ENCODE measurements at places on chromosomes 1 and 21.

DNA sequence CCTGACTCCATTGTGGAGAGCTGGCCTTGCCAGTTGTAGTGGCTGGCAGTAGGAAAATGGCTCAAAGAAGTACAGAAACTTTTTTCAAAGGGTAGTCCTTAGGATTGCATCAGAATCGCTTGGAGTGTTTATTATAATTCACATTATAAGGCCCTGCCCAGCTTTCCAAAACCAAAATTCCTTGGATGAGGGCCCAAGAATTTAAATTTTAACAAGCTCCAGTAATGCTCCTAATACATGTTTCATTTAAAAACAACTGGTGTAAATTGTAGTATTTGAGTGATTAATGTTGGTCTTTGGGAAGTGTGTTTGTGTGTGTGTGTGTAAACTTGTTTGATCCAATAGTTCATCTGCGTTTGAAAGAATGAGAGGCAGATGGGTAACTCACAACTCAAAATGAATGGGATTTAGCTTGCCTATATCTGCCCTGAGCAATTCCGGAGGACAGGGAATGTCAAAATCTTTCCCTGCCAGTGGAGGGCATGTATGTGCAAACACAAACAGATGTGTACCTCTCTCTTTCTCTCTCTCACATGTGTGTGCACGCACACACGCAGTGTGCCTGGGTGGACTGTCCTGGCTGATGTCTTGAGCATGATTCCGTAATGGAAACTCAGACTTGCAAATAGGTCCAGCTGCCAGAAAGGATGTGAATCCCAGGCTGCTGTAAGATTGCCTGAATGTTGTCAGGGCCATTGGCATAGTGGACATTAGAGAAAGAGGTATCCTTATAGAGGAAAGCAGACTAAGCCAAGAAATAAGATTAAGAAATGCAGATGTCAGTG lies 293.1 kb downstream of the LMX1A start:
- no peak for DNase-seq

- no peak for DNase-seq
Observed at GRCh38 chr1:198132060-198132781, 24.6 kb upstream of the NEK7 start.

GRCh38 chr1:218845589-218845988 lies 328.1 kb upstream of the LYPLAL1 start:
- DNase-seq: no peak

DNA sequence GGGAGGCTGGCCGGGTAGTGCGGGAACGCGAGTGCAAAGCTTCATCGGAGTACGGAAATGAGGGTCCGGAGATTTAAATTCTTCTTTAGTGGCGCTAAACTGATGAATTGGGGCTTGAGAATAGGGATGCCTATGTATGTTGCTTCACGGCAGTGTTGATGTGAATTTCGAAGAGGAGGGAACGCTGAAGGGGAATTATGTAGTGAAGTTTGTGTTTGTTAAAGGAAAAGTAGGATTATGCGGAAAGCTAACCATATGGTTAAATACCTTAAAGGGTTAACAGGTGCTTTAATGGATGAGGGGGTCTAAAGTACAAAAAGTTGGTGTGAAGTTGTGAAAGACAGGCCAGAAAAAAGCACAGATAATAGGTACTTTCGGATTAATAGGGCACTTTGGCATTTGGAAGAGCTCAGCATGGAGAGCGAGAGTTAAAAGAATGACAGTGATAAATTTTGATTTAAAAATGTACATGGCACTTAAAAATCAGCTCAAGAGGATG lies 1.4 kb downstream of the HS2ST1 start:
- no peak for DNase-seq

DNA sequence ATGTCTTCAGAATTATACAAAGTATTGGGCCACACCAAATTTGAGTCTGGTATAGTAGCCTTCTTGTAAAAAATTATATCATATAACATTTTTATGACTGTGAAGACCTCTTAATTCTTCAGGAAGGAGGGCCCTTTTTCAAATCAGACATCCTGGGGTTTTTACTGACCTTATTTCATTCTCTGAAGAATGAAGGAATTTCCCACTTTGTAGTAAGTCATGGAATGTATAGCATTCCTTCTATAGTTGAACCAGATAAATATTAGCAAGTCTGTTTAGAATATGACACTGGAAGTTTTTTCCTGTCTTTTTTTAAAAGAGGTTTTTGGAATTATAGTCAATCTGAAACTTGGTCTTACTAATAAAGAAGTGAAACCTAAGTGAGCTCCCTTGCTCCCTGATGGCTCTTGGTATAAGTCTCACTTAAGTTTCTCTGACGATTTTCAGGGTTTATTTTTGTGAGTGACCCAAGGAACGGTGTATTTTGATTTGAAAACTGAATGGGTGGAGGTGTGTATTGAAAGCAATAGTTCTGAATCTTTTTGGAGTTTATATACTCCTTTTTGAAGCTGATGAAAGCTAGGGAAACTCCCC lies 23.7 kb downstream of the SNX27 start:
- DNase-seq: no peak

GRCh38 chr1:156910309-156910782 lies 10.1 kb upstream of the LRRC71 start:
- DNase-seq: peak; percentile 91

DNA sequence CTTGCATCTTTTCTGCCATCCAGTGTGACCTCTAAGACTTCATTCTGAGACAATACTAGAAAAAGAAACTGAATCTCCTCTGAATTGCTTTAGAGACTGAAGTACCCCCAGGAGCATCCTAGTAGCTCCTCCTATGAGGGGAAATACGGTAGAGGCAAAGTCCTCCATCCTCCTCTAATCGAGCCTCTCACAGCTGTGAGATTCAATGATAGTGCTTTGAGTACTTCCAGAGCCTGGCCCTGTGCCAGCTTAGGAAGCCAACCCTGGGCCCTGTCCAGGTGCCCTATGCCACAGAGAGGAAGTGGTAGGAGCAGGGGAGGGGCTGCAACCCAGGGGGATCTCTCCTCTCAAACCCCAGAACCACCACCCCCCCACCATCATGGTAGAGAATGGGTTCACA lies 10.7 kb downstream of the RORC start:
- DNase-seq: no peak

- peak; percentile 65 for DNase-seq
Observed at GRCh38 chr1:61081686-61082310, 563 bp upstream of the NFIA start.

DNA sequence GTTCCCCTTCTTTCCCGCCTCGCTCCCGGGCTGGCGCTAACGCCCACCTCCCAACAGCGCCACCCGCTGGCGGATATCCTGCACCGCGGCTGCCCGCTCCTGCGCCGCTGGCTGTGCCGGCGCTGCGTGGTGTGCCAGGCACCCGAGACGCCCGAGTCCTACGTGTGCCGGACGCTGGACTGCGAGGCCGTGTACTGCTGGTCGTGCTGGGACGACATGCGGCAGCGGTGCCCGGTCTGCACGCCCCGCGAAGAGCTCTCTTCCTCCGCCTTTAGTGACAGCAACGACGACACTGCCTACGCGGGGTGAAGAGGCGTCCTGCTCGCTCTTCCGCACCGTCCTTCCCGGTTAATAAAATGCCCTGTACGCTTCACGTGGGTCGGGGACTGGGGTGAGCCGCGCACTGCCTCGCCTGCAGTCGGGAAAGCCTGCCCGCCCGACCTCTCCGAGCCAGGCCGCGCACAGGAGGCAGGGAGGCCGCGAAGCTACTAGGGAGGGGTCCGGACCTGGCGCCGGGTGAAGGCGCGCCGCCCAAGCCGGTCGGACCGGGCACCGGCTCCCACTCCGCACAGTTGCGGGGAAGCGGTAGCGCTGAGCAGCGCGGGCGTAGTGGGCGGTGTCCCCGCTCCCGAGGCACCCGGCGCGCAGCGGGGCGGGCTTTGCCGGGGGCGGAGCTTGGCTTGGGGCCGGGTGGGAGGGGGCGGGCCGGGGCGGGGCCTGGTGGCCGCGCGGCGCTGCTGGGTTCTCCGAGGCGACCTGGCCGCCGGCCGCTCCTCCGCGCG lies at the start of gene ADAM15:
ADAM15 (plus strand) TSS at position 757 of the 782 bp plus-strand sequence. CDS start 71 bp downstream, outside the sequence.
- peak; percentile 99 for DNase-seq

- DNase-seq: no peak
Observed at GRCh38 chr21:29719521-29719920, 220.3 kb downstream of the GRIK1 start.

GRCh38 chr1:109605381-109605780 lies 14.0 kb downstream of the GNAT2 start:
- no peak for DNase-seq

DNA sequence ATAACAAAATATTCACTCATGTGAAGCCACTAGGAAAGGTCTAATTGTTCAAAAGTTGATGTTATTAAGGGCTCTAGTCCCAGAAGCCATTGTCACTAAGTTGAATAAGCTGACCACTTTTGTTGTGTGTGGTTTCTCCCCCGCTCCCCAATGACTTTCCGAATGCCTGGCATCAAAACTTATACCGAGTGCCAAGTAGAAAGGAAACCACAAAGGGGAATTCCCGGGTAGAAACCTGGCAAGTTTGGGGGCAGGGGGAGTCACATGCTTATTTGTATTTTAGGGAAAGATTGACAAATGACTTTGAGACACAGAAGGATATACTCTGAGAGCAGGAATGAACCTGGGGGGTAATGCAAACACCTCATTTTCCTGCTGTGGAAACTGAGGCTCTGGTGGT lies 154.1 kb downstream of the TGFBR3 start:
- no peak for DNase-seq

DNA sequence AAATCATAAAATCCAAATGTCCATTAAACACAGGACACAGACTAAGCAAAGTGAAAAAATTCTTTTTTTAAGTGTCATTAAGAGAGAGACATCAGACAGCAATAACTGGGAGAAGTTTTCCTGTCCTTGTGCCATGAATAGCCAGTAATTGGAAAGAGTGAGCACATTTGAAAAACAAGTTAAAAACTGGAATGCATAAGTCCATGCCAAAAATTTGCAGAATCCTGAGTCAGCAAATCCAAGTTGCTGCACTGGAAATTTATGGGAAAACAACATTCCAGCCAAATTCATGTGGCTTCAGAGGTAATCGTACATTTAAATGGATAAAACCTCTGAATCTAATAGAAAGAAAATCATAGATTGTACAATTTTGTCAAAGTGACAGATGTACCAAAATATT lies 291.4 kb downstream of the LRRC40 start:
- no peak for DNase-seq

DNA sequence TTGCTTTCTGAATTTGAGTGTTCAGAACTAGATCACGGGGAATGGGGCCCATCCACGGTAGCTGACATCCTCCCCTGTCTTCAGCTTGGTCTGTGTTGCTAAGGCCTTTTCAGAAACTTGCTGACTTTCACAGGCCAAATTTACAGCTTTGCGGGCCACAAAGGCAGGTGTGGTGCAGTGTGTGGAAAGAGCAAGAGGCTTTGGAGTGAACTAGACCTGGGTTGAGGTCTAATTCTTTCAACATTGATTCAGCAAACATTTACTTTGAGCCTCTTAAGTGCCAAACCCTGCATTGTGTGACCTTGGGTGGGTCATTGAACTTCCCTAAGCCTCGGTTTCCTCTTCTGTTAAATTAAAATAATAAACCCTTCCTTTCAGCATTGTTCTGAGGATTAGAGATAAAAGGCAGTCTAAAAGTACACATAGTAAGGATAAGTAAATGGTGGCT lies 24.3 kb downstream of the STPG1 start:
- DNase-seq: no peak

- no peak for DNase-seq
Observed at GRCh38 chr1:33370301-33370700, 49.4 kb upstream of the A3GALT2 start.

GRCh38 chr1:94544706-94545490 lies 3.3 kb upstream of the F3 start:
- no peak for DNase-seq

DNA sequence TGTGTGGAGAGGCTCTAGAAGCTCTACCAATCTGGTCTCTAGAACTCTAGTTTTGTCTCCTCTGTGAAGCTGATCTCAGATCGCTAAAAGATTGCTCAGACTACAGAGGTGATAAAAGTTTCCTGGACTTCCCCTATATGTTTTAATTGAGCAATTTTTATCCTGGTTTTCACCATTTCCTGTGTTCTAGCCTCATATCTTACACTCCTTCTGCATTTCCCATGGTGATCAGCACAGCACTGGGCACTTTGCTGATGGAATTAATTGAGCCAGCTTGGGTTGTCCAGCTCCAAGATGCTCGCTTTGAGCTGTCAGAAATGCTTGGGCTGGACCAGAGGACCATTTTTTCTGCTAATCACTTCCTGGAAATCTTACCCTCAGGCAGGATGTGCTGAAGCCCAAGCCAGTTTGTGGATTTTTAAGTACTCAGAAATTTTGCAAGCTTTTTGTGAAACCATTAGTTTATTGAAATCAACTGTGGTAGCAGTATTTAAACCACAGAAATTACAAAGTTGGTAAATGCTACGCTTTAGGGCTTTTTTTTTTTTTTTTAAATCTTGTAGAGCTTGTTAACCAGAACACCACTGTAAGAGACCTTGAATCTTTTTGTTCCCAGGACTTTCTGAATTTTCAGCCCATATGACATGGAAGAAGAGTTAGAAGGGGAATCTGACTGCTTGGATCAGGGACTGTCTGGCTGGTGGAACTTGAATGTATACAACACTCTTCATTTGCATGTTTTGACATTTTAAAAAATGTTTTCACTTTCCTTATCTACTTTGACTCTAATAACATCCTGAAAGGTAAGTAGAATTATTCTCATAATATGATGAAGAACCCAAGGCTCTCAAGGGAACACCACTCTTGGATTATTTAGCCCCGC lies 28.4 kb downstream of the CD48 start:
- no peak for DNase-seq

DNA sequence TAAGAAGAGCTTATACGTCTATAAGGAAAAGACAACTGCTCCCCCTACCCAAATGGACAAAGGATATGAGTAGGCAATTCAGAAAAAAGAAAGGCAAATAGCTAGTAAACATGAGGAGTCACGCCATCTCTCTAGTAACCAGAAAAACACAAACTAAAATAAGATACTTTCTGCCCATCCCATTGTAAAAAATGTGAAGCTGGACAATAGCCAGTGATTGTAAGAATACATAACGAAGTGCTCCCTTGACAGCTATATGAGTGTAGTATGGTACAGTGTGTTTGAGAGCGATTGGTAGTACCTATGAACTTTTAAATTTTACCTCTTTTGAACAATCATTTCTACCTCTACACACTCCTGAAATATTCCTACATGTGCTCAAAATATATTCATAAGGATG lies 7.5 kb upstream of the GJA8 start:
- no peak for DNase-seq

- no peak for DNase-seq
Observed at GRCh38 chr1:156754219-156754618, 2.7 kb upstream of the HDGF start.
